Head of caudate nucleus (tissue), 42 donors: ENCODE measurements at places on chromosomes 7 and 10.

DNA sequence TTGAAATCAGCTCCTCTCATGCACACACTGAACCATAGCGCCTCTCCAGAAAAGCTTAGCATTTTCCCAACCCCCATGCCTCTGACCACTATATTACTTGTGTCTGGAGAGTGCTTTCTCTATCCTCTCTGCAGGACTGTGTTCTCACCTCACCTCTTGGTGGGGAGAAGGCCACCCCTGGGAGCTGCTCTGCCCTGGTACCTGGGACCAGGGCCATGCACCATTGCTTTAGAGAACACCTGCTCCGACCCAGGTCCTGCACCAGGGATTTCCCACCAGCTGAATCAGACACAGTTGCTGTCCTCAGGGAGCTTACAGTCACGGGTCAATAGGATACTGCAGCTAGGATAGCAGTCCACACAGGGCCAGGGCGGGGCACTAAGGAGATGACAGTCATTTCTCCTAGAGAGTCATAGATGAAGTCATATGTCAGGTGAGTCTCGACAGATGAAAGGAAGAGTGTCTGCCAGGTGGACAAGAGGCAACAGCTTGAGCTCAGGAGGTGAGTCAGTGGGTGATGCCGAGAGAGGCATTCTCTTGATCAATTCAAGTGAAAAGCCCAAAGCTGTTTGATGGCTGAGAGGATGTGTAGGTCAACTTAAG, 619 bp upstream of the LMTK2 start:
- no peak for DNase-seq

- DNase-seq: no peak
Observed at GRCh38 chr10:58896229-58896628, 280.2 kb upstream of the PHYHIPL start.

DNA sequence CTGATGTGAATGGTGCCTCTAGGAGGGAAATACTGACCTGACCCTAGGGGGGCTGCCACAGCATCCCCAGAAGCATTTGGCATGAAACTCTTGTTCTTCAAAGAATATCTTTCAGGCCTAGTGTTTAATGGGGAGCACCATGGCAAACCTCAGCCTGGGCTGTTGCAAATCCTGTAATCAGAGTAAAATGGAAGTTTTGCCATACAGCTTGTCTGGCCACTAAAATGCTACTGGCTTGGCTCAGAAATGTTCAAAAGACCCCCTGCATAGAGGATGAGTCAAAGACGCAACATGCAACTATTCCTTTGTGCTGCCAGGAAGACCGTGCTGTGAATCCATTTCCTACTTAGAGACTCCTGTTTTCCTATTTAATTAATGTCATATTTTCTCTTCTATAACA, 26.7 kb downstream of the HECW1 start:
- no peak for DNase-seq

DNA sequence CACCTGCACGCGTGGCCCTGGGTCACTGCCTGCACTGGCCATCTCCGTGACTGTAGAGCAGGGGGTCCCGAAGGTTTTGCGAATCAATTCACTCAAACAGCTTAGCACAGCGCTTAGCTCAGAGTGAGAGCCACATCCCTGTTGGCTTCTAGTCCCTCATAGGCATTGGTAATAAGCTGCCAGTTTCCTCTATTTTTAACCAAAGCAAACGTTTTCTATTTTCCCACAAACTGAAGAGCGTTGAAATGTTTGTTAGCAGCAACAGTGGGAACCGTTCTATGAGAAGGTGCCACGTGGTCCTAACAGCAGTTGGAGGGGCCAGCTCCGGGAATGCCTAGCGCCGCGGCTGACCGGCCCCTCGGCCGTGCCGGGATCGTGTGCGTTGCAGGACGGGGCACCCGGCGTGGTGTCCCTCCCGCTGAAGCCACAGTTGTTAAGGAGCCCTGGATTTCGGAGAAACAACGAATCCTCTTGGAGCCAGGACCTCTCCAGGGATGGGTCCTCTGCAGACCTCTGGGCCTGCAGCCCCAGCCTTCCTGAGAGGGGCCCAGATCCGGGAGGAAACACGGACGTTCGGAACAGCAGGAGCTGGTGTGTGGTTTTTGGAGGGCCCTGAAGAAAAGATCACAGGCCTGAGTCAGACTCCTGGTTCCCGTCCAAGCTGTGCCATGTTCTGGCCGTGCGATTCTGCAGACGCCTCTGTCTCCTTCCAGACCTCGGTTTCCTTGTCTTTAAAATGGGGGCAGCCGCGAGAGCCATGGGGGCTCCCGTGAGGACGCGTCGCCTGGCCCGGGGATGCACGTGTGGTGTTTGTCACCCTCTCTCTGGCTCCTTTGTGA, 40.3 kb downstream of the FAM20C start:
- DNase-seq: no peak

- no peak for DNase-seq
Observed at GRCh38 chr7:117458977-117459583, 20.7 kb upstream of the CFTR start.

DNA sequence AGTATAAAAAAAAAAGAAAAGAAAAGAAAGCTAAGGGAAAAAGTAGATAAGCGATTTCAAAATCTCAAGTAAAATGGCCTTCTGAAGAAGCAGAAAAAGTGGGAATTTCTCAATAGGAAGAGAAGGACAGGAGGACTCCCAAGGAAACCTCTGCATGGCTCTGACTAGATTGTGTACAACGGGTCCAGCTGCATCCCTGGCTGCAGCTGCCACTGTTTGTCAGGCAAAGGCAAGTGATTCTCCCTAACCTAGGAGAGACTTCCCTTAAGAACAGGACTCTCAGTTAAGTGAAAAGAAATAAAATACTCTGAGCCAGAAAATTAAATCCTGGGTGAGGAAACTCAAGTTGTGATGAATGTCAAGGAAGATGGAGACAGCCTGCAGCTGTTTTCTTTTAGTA, 298.6 kb upstream of the KIAA1217 start:
- no peak for DNase-seq

GRCh38 chr7:109246330-109247077, 676.8 kb downstream of the DNAJB9 start:
- no peak for DNase-seq

- peak; percentile 47 for DNase-seq
Observed at GRCh38 chr10:3482200-3482993, 302.6 kb downstream of the KLF6 start.

DNA sequence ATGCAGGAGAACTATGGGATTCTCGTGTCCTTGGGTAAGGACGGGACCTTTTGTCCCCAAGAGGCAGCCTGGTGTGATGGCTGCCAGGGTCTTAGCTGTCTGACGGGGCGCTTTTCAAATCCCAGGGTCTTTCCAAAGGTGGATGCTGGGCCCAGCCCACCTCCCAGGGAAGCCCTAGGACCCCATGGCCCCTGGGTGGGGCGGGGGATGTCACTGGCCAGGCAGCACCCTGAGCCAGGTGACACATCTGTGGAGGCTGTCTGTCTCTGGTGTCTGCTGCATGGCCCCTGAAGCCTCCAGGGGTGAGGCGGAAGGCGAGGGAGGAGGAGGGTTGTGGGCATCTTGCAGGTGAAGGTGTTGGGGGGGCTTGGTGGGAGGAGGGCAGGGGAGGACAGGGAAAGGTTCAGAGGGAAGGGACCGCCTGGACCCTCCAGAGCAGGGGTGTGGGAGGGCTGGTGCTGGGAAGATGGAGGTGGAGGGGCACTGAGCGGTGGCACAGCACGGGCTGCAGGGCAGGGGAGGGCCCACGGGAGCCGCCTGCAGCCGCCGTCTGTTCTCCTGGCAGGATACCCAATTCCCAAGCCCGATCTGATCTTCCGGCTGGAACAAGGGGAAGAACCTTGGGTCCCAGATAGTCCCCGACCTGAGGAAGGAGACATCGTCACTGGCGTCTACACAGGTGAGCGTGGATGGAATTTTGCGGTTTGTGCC, 7.0 kb downstream of the ZNF316 start:
- no peak for DNase-seq

- peak; percentile 26 for DNase-seq
Observed at GRCh38 chr10:126242397-126243260, 145.6 kb downstream of the ADAM12 start.

- no peak for DNase-seq
Observed at GRCh38 chr10:70934701-70935100, 46.3 kb upstream of the PCBD1 start.

GRCh38 chr7:127516320-127516719, 69.1 kb downstream of the GCC1 start:
- no peak for DNase-seq

GRCh38 chr7:3037259-3037658, 6.4 kb downstream of the CARD11 start:
- no peak for DNase-seq

DNA sequence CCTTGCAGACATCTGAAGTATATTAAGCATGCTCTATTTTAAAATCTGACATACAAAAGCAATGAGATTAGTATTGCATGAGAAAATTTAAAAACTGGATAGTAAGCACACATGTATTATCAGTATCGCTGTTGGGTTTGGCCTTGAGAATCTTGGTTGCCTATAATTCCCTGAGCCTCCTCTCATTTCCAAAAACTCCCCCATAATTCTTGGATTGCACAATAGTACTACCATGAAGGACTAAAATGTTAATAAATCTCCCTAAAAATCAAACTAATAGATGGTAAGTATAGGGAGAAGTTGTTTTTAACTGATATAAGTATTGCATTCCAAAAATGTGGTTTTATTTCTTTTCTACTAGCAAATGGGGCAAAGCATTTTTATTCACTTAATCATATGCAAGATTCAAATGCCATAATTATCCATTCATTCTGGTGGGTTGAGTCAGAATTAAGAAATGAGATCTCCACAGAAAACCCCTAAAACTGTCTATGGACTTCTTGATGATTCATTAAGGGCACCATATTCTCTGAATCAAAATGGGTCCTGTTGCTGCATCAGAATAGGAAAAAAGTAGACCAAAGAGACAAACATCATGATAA, 10.3 kb upstream of the VIM start:
- DNase-seq: no peak

DNA sequence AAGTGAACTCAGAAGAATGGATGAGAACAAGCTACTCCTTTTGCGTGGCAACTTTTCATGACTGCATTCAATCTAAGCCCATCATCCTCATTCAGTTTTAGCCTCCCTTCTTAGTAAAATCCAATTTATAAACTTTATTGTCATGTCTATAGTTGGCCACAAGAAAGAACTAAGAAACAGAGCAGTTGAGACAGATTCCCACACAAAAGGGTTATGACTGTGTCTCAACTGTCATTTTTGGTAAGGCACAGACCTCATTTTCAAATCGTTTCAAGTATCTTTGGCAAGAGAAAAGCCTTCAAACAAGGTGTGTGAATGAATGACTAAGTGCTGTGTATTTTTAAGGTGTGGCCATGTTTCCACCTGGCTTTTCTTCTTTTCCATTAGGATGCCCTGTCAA, 84.2 kb upstream of the CREB5 start:
- DNase-seq: no peak
